ENCODE measurements at places on chromosomes 2 and 18. TPM values are rescaled to one million over a fixed set of nuclear protein-coding genes. Genes with fewer than 3 reads are reported as not detected.

The ALLC gene
- not detected for total RNA-seq

The CCDC141 gene
- total RNA-seq, result 208 TPM

GRCh38 chr2:149040451-149040850, 2.0 kb downstream of the LYPD6B start:
- H3K36me3 ChIP-seq, result no peaks in the 10 kb centered on the region
- no peak overlapping the region for H3K27ac ChIP-seq
- no peak overlapping the region for H3K4me3 ChIP-seq
- peaks cover 64% of the 10 kb centered on the region for H3K27me3 ChIP-seq
- H3K4me1 ChIP-seq, result no peaks in the 10 kb centered on the region

GRCh38 chr2:40700231-40700954, 248.5 kb upstream of the SLC8A1 start:
- DNase-seq, result no peak
- no peaks in the 10 kb centered on the region for H3K4me1 ChIP-seq
- H3K36me3 ChIP-seq, result no peaks in the 10 kb centered on the region

GRCh38 chr18:36141576-36141975, 11.9 kb downstream of the ELP2 start:
- no peak for DNase-seq
- H3K4me3 ChIP-seq, result no peak overlapping the region
- no peak overlapping the region for H3K27ac ChIP-seq
- H3K27me3 ChIP-seq, result no peaks in the 10 kb centered on the region
- H3K4me1 ChIP-seq, result no peaks in the 10 kb centered on the region
- H3K36me3 ChIP-seq, result peaks cover 100% of the 10 kb centered on the region
